Activated T-cell treated with anti-CD3 and anti-CD28 coated beads, Interleukin-2, amount 50 U/mL, for 72 hours (primary cell): ENCODE measurements at places on chromosomes 3 and 15. TPM values are rescaled to one million over a fixed set of nuclear protein-coding genes. Genes with fewer than 3 reads are reported as not detected.

The AADACL2 gene
- not detected for total RNA-seq

The MYEF2 gene
- 44.2 TPM for total RNA-seq

The TBC1D23 gene
- 27.5 TPM for total RNA-seq

The MINAR1 gene
- 0.62 TPM for total RNA-seq

The NOP10 gene
- total RNA-seq = 158 TPM

The PLAAT1 gene
- not detected for total RNA-seq

The PDZRN3 gene
- not detected for total RNA-seq

The LEKR1 gene
- 1.0 TPM for total RNA-seq

The WDR93 gene
- total RNA-seq = 0.19 TPM

The IGSF10 gene
- total RNA-seq = not detected

The CADPS gene
- not detected for total RNA-seq

DNA sequence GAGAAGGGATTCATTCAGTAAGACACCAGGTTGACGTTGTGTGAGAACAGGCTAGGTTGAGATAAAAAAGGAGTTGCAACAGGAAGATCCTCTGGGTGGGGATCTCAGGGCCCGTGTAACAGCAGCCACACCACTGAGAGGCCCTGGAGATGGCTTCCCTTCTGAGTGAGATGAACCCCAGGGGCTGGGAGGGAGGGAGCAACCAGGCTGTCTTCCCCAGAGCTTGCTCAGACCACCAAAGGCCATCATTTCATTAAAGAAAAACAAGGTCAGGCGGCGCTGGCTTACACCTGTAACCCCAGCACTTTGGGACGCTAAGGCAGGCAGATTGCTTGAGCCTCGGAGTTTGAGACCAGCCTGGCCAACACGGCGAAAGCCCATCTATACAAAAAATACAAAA lies 187.7 kb downstream of the ATP10A start:
- no peak for DNase-seq

DNA sequence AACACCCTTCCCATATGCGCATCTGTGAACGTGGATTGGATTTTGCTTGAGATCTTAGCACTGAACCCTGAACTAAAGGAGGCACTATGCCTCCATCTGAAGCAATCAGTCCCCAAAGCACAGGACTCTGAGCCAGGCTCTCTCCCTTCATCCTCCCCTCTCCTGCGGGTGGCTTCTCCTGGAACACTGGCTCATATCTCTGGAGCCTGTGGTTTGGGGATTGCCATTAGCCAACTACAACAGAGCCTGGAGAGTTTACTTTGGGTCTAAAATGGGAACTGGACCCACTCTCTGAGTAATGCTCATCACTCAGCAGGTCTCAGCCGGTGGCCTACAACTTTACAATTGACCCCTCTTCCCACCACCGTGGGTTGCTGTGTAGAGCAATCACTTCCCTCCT lies 190.8 kb upstream of the HES1 start:
- no peak for DNase-seq

- no peak for DNase-seq
Observed at GRCh38 chr3:157999246-157999645, 107.0 kb downstream of the SHOX2 start.

DNA sequence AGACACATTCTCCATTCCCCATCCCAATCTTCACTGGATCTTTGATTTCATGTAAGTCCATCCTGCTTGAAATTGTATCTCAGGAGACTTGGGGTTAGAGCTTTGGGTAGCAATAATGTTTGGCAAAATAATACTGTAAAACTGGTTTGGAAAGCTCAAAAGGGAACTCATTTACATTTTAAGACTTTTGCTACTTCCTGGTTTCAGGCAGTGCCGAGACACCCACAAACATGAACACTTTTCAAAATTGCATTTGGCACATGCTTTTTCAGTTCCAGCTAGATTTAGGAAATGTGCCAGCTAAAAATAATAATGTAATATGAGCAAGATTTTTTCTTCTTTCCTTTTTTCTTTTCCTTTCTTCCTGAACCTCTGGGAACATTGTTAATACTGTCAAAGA lies 145.7 kb upstream of the CBLB start:
- no peak for DNase-seq

DNA sequence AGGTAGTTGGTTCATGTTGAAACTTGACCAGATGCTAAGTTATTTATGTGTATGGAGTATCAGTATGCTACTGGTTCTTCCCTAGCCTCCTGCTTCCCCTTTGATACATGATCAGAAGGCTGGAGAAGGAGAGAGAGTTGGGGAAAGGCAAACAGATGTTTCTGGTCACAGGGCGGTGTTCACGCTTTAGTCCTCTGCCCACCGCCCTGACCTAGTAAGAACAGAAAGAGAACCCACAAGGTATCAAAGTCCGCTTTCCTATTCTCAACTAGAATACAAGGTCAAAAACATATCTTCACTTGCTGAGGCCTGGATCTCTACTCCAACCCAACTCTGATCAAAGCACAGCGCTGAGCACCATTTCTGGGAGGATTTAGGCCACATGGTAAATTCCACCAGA lies 55.5 kb downstream of the NCEH1 start:
- DNase-seq = no peak

DNA sequence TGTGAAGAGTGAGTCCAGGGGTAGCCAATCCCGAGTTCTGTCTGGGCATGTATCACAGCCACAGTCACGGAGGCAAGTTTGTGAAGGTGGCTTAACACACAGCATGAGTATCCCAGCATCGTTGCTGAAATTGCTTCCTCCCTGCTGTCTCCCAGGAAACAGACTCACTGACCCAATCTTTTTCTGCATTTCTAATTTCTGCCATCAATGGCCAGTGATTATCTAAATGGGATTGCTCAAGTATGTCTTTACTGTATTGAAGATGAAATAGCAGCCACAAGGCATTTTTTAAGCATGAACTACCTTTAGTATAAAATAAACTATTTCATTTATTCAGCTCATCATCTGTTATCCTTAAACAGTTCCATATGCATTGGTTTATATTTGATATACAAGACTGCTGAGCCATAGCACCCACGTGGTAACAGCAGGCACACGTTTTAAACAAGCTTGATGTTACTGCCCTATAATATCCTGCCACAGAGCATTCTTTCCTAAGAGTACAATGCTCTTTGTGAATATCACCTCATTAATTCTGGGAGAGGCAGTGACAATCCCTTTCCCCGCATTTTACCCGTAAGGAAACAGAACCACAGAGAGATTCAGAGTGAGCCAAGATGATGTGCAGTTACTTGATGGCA lies 276.6 kb upstream of the THBS1 start:
- no peak for DNase-seq

GRCh38 chr3:116199063-116199462 lies 246.2 kb downstream of the LSAMP start:
- DNase-seq = no peak

GRCh38 chr3:73411993-73412392 lies 212.7 kb downstream of the PDZRN3 start:
- DNase-seq = no peak

DNA sequence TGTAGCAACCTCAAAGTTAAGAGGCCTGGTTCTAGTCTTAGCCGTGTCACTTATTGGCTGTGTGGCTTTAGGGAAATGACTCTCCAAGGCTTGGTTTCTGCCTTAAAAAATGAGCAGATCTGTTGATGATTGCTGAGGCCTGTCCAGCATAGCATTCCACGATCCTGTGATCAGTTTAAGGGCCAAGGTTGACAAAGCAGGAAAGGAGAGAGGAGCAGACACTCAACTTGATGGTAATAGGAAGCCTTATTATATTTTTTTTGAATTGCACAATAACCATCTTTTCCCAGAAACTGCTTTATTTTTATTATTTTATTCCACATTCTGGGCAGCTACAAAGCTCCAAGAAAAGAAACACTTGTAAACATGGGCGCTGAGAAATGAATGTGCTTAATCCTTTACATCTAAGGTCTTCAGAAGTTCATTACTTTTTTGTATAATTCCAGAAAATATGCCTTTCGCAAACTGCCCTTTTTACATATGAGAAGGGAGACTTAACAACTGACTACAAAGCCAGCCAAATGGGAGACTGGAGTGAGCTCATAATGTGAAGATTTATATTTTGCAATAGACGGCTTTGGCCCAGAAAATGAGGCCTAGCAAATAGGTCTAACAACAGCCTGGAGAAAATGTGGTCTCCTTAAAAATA lies 241.0 kb downstream of the ATP8B4 start:
- DNase-seq = no peak

GRCh38 chr3:177320765-177321247 lies 123.5 kb upstream of the TBL1XR1 start:
- no peak for DNase-seq

GRCh38 chr15:96047255-96047931 lies 283.1 kb upstream of the NR2F2 start:
- no peak for DNase-seq

GRCh38 chr15:22845289-22845900 lies 6.9 kb downstream of the NIPA2 start:
- no peak for DNase-seq

GRCh38 chr3:60216462-60217075 lies 1034.7 kb downstream of the FHIT start:
- DNase-seq = no peak
